8988T (cell line): ENCODE measurements at places on chromosomes 6 and 20.

DNA sequence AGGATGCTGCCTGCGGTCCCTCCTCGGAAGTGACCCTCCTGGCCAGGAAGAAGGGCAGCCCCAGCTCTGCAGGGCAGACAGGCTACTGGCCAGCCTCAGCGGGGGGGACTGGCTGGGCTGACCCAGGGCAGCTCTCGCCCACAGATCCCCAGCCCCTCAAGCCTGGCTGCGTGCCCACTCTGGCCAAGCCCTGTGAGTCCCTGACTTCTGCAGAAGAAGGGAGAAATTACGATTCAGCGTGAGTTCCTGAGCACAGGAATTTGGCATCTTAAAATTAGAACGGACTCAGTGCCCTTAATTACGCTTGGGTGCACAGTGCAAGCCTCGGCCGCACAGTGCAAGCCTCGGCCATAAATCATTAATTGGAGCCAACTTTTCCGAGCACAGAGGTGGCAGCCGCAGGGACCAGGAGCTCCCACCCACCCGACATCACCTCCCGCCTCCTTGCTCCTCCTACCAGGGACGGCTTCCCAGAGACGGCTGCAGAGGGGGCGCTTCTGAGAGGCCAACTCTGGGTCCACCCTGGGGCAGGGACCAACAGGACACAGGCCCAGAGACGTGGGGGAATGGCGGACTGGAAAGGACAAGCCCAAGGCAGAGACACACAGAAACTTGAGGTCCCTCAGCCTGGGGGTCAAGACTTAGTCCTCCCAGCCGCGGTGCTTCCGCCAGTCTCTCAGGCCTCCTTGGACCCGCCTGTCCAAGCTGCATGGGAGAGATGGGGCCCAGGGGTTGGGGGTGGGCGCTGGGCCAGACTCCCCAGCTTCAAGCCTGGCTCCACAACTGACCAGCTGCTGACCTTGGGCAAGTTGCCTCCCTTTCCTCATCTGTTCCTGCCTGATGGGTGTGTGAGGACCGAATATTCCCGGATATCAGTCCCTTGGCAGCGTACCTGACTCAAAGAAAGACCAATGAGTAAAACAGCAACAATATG is 165.4 kb downstream of the TAF4 start:
- DNase-seq, result no peak

DNA sequence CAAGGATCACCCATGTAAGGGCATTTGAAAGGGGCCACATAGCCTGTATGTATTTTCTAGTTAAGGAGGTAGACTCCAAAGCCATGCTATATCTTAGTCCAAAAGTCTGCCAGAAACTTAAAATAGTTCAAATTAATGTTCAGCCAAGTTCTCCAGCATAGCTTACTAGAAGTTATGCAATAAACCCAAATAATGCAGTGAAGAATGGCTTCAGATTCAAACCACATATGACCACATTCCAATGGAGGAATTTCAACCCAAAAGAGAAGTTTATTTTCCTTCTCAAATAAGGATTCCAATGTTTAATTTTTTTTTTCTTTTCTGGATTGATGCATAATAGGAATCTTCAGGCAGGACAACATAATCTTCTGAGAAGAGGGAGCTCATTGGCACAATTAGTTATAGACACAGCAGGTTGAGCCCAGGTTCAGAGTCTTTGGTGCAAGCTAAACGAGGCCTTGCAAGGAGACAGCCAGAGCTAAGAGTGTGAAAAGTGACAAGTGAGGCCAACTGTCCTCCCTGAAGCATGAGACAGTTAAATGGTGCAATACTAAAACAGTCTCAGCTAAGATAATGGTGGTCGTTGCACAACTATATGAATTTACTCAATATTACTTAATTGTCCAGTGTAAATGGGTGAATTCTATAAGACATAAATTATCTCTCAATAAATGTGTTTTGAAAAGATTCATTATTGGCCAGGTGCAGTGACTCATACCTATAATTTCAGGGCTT is 598.8 kb upstream of the CDH4 start:
- no peak for DNase-seq

DNA sequence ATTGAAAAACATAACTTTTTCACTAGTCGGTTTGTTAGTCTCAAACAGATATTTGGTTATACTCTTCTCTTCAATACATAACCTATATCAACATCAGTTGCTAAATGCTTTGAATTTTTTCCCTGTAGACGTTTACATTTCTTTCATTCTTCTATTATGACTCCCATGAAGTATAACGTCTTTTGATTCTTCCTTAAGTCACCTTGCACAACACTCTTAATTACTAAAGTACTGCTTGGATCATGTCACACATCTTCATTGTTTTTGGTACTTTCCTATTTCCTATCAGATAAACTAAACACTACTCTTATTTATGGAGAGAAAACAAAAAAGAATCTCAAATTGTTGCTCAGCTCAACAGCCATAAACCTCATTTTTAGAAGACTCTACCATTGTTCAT is 23.0 kb upstream of the BMP5 start:
- DNase-seq, result peak; percentile 18

DNA sequence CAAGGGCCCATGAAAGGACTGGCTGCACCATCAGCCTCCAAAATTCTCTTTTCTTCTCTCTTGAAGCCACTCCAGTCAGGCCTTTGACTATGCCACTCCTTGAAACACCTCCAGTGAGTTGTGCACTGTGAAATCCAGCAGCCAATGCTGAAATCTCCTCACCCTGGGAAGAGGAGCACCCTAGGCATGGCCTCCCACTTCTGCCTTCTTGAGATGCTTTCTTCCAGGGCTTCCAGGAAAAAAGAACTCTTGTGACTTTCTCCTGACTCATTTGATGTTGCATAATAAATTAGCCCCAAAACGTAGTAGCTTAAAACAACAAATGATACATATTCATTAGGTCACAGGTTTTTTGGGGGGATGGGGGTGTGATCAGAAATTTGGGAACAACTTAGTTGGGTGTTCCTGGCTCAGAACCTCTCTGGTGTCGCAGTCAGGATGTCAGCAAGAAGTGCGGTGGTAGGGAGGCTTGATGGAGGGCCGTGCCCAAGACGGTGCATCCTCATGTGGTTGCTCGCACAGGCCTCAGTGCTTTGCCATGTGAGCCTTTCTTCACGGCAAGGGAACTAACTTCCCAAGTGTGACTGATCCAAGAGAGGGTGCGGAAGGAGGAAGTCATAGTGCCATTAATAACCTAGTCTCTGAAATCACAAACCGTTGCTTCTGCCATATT is 12.1 kb downstream of the NCR2 start:
- no peak for DNase-seq

DNA sequence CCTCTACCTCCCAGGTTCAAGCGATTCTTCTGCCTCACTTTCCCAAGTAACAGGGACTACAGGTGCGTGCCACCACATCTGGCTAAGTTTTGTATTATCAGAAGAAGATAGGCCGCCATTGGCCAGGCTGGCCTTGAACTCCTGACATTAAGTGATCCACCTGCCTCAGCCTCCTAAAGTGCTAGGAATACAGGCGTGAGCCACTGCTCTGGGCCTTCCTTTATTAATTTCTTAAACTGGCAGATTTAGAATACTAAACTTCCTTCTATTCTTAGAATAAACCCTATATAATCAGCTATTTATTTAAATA is 86.6 kb downstream of the HFE start:
- DNase-seq, result no peak

DNA sequence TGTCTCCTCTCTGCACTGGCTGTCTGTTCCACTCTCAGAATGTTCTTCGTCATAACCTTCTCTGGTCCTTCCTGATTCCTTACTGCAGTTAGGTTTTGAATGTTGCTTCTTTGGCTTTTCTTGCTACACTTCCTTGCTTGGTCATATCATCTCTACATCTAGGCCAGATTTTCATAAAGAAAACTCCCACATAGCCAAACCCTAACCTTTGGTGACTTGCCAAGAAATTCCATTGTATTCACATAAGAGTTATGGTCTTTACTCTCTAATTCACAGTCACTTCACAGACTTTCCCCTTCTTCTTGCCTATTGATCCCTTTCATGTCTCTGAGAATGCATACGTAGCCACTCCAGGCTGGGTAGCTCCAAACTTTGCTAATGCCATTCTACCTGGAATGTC is 41.9 kb upstream of the SIM1 start:
- DNase-seq, result no peak

GRCh38 chr6:36063318-36064060 is 35.9 kb downstream of the MAPK14 start:
- no peak for DNase-seq

GRCh38 chr6:686497-686896 is 6.4 kb downstream of the EXOC2 start:
- DNase-seq, result no peak

- no peak for DNase-seq
Observed at GRCh38 chr6:113907102-113907815, 50.1 kb downstream of the MARCKS start.

GRCh38 chr6:62102387-62102786 is 183.6 kb downstream of the KHDRBS2 start:
- DNase-seq, result no peak

GRCh38 chr6:15343490-15344191 is 97.8 kb downstream of the JARID2 start:
- no peak for DNase-seq

DNA sequence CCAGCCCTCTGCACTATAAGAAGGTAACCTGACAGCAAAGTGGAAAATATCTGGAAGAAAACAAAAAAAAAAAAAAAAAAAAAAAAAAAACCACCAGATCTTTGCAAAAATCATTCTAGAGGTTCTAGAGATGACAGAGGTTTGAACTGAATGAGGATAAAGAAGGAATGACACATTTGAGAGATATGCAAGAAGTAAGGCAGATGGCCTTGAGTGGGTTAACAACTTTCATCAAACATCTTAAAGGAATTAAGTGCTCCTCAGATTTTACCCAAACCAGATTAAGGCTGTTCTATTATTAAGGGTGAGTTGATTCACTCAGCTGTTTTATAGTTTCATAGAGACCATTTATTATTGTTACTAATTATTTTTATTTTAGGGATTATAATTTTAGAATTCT is 62.0 kb downstream of the RSPO3 start:
- no peak for DNase-seq

DNA sequence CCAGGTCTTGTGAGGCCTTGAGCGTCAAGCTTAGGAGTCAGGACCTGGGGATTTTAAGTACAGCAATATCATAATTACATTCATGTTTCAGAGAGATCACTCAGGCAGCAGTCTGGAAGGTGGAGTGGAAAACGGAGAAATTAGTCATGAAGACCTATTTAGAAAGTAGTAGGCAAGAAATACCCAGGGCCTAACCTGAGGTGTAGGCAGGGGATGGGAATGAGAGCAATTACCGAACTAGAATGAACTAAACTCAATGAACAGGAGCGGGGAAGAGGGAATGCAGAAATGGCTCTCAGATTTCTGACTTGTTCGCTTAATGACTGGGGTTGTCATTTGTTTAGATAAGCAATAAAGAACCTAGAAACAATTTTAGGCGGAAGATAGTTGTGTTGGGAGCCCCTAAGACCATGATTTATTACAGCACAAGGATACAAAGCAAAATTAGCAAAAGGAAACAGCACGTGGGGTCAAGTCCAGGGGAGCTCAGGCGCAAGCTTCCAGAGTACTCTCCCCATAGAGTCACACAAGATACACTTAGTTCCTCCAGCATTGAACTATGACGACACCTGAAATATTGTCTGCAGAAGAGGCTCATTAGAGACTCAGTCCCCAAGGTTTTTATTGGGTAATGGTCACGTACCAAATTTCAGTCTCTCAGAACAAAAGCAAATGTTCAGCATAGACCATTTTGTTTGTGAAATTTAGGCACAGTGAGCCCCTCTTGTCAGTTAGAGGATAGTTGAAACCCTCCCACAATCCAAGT is 178.8 kb upstream of the AKAP12 start:
- no peak for DNase-seq

DNA sequence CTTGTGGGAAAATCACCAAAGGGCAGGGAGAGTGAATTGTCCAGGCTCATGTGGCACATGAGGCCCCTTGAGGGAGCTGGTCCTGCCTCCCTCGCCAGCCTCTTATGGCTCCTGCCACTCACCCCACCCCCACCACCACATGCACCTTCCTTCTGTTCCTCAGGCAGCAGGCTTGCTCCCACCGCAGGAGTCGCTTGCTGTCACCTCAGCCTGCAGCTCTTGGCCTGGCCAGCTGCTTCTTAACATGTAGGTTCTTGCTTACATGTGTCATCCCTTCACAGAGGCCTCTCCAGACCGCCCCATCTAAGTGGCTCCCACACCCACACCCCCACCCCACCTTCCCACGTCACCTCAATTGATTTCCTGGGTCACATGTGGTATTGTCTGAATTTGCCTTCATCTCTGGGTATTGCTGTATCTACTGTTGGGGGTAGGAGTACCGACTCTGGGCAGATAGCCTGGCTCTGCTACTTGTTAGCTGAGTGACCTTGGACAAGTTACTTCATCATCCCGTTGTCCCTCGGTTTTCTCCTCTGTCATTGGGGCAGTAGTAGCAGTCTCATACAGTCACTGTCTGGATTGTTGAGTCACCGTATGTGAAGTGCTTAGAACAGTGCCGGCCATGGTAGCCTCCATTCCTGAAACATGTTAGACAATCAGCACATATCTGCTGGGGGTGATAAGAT is 41.7 kb downstream of the SLC9A8 start:
- DNase-seq, result no peak

DNA sequence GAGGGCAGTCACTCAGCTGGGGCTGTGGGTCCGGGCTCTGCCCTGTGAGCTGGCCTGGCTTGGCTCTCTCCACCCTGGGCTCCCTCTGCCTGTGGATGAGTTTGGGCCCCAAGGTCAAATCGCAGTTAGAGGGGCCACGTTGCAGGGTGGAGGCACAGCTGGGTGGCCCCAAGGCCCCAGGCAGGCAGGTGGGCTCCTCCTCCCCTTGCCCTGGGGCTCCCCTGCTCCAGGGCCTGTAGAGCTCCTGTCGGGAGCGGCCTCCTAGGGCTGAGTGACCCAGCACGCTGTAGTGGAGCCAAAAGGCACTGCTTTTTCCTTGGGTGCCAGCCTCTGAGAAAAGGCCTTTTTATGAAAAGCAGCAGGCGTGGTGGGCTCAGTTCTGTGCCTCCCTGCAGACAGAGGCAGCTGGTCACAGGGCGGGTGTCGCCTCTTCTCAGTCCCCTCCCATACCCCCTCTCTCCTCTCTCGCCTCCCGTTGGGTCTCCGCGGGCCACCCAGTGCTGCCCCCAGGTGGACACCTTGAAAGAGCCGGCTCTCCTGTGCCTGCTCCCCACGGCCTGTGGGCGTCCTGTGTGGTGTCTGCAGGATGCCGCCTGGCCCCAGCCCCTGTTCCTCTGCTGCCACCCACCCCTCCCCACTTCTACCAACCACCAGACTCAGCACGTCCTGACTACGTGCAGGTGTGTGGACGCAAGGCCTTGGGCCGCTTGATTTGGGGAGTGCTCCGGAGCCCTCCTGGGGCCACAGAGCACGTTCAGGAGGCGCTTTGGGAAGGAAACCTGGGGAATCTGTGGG is 13.2 kb downstream of the SS18L1 start:
- DNase-seq, result peak; percentile 99

DNA sequence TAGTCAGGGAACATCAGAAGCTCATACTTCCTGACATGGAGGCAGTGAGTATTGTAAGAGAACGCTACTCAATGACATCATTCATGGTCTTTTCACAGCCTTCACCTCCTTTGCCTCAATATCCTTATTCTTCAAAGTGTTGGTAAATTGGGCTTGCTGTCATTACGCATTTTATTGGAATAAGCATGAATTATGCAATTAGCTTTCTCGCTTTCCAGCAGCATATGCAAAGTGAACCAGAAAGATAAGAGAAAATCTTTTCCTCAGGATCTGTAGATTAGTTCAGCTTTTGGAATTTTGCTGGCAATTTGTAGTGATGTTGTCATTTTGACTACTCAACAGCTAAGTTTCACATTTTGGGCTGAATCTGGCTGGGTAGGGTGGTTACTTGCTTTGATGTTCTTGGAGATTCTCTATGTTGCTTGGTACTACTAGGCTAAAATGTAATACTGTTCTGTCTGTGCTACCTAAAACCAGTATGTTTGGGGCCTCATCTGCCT is 1012.1 kb downstream of the KIF16B start:
- no peak for DNase-seq

- no peak for DNase-seq
Observed at GRCh38 chr6:3405679-3406078, 51.2 kb downstream of the SLC22A23 start.
